ENCODE measurements at places on chromosomes 7 and 10.

DNA sequence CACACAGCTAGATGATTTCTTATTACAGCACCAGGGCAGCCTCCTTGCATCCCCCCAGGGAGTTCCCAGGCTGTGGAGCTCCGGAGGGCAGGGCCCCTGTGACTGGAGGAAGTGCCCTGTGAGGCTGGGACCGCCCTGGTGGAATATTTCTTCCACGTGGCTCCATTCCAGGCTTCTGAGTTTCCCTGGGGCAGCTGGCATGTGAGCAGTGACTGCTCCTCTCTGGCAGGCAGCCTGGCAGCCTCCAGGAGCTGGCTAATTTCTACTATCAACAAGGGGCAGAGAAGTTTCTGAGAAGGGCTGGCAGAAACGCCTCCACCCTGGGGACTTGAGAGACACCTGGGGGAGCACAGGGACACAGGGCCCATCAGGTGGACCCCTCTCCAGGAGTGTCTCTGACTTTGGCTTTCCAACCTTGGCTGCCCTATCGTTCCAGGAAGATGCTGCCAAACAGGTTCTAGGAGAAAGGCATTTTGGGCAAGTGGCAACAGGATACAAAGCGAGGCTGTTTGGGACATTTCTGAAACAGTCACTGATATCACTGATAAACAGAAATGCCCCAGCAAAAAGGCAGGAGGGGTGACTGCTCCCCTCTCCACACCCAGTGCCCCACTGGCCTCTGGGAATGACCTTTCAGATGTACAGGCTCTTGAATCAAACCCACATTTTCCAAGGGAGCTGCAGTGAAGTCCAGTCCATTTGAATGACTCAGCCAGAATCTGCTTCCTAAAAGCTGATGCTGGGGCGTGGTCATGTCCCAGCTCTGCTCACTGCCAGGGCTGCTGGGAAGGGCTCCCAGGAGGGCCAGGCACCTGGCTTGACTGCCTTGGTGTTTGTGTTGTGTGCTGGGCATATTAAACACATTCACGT, 16.1 kb downstream of the MYOF start:
- no peak for DNase-seq

DNA sequence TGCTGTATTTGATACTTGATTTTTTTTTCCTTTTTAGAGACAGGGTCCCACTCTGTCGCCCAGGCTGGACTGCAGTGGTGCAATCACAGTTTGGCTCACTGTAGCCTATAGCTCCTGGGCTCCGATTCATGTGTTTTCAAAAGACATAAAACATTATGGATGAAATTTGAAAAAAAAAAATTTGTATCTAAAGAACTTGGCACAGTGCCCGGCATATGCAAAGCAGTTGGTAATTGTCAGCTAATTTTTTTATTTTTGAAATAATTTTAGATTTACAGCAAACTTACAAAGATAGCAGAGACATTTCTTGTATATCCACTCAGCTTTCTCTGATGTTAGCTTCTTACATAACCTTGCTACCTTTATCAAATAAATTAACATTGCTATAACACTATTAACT, 20.3 kb upstream of the SAMD8 start:
- no peak for DNase-seq

DNA sequence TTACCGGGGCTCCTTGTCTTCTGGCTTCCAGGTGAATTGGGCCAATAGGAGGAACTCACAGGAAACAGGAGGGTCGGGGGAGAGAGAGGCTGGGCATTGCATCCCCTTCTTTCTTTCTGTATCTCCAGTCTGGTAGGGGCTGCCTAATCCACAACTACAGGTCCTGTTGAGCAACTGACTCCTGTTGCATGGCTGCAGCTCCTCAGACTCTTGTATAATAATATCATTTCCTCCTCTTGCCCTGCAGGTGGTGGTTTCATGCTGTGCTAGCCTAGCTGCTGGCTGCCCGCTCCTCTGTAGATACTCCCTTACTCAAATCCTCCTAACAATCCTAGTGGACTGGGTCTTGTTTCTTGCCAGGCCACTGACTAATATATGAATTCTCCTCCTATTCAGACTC, 276.5 kb upstream of the SMIM30 start:
- no peak for DNase-seq

GRCh38 chr10:119562097-119562496, 19.6 kb upstream of the RGS10 start:
- DNase-seq: no peak

- DNase-seq: no peak
Observed at GRCh38 chr7:16318989-16319915, 102.1 kb downstream of the CRPPA start.

- DNase-seq: no peak
Observed at GRCh38 chr10:4543938-4544533, 282.0 kb upstream of the AKR1E2 start.

DNA sequence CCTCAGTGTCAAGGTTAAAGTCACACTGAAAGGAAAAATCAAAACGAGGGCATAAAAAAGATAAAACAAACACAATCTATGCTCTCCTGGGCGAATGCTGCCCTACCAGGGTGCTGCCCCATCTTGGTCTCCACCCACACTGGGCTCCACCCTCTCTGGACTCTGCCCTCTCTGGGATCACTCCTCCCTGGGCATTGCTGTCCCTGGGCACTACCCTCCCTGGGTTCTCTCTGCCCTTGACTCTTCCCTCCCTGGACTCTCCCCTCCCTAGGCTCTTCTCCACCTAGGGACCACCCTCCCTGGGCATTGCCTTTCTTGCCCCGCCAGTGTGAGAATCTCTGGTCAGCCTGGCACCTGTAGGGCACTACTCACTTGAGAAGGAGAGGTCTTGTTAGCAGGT, 8.6 kb downstream of the GDF2 start:
- DNase-seq: no peak

DNA sequence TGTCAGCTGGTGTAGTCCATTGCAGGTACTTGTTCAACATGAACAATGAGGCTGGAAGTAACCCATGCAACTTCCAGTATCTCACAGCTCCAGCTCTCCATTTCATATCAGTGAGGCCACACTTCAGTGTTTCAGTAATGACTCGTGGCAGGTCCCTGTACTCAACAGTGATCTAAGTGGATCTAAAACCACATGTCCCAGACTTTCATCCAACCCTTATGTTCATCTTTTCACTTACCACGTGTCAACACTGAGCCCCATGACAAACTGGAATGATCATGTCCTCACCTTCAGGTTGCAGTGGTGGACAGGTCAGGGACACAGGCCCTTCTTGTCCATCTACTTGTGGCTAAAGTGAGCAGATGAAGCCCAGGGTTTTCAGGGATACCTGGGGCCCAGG, 155.0 kb upstream of the GRB10 start:
- DNase-seq: no peak

- DNase-seq: no peak
Observed at GRCh38 chr10:62647375-62648092, 157.0 kb upstream of the ADO start.

DNA sequence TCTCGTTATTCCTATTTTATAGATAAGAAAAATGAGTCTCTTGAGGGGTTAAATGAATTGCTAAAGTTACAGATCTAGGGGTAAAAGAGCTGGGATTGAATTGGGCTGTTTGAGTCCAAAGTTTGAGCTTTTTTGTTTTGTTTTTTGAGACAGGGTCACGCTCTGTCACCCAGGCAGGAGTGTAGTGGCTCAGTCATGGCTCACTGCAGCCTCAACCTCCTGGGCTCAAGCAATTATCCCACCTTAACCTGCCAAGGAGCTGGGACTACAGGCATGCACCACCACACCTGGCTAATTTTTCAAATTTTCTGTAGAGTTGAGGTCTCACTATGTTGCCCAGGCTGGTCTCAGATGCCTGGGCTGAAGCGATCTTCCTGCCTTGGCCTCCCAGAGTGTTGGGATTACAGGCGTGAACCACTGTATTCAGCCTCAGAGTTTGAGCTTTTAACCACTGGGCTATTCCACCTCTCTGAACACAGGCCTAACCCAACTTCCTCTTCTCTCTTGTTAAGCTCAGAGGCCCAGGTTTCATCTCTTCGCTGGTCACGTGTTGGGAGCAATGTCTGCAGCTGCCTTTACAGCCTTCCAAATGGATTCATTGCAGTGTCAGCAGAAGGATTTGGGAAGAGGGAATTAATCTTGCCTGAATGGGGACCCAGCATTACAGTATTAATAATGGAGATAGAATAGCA, 8.0 kb downstream of the SUFU start:
- DNase-seq: no peak

DNA sequence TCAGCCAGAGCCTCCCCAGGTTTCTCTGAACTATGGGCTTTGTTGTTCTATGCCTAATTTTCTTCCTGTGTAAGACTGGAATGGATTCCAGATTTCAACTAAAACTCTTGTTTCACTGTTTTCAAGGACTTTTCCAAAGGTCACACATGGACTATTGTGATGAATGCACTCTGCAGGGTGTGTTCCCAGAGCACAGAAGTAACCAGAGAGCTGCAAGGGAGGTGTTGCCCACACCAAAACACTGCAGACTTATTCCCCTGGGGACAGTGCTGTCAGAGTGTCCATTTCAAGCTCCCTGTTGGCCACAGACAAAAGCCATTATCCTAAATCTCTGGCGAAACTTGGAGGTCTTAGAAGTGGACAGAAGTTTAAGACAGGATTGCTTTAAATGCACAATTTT, 231.6 kb downstream of the TRIL start:
- DNase-seq: no peak

- DNase-seq: no peak
Observed at GRCh38 chr10:33412241-33412640, 77.8 kb upstream of the NRP1 start.

- no peak for DNase-seq
Observed at GRCh38 chr7:64183126-64183742, 23.8 kb upstream of the ZNF735 start.

DNA sequence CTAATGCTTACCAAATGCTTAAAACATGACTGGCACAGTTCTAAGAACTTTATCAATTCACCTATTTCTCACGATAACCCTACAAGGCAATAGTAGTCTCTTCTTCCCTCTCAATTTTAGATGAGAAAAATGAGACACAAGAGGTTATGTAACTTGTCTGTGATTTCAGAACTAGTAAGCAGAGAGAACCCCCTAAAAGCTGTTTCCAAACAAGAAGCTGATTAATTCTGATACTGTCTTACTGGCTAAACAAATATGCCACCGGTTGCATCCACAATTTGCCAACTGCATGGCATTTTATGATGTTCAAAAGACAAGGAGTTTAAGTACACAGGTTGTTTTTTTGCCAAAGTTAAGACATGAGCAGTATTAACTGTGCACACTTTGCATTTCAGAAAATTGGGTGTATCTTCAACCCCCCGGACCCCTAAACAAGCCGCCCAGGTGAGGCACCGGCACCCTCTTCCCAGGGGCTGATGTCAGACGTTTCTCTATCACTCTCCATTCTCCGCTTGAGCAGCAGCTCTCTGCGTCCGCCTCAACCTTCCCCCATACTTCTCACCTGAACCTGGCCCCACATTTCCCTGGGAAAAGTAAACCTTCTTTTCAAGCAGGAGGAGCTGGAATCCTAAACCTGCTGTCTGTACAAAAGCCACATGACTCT, 21.7 kb downstream of the RSU1 start:
- DNase-seq: no peak

GRCh38 chr7:86745013-86745745, 101.5 kb downstream of the GRM3 start:
- no peak for DNase-seq

GRCh38 chr10:86632009-86632800, 22.1 kb upstream of the OPN4 start:
- no peak for DNase-seq

GRCh38 chr7:157537056-157537455, 200.3 kb downstream of the DNAJB6 start:
- DNase-seq: no peak

GRCh38 chr7:37097983-37098382, 350.7 kb downstream of the ELMO1 start:
- no peak for DNase-seq

DNA sequence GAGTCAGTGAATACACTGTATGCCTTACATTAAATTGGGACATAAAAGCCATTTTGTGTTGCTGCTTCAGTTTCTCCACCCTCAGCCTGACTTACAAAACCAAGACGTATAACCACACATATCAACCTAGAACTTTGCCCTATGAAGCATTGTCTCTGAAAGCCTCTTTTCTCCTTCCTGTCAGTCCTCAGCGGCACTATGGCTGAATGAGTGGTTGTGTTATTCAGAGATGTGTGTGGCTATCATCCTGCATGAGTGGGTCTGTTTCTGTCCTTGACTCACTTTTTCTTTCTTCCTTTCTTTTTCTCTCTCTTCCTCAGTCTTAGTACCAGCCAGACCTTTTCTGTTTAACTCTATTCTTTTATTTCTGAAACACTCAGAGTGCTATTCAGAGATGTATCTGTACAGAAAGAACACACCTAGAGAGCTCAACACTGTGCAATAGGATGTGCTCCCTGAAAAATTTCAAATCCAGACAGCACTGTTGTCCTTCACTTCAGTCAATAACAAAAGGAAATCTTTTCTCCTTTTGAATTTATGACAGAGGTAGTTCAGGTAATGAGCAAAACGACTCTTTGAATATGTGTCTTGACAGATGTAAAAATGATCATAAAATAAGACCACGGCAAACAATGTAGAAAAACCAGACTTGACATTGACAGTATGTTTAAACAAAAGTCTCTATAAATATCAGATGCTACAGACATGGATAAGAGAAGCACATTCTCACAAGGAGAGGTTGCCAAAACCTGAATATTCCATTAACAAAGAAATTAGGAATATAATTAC, 163.3 kb upstream of the FEZF1 start:
- no peak for DNase-seq

- DNase-seq: no peak
Observed at GRCh38 chr10:93152136-93152535, 78.4 kb downstream of the CYP26A1 start.

GRCh38 chr7:120441850-120442249, 168.9 kb downstream of the KCND2 start:
- no peak for DNase-seq
